ENCODE measurements at places on chromosomes 6 and 20.

DNA sequence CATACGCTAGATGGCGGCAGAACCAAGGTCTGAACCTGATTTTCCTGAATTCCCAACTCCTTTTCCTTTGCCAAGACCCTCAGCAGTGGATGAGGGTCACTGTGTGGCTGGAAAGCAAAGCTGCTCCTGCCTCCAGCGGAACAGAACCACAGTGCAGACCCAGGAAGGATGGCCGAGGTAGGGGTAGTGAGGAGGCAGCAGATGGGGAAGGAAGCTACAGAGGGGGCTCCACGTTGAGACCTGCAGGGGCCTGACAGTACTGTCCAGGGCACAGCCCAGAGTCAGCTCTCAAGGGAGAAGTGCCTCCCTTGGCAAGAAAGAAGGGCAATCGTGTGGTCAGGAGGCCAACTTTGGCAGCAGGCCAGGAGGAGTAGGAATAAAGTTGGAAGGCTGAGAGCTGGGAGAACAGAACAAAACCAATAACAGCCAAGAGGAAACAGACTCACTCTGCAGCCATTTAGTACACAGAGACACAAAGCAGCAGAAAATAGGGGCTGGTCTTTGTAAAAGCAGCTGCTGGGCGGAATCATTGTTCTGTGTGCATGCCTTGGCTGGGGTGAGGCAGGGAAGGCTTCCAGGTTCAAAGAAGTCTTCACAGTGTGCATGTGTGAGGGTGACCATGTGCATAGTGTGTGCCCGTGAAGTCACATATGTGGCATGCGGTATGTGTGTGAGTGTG lies 3.1 kb downstream of the GABRR2 start:
- DNase-seq: no peak

DNA sequence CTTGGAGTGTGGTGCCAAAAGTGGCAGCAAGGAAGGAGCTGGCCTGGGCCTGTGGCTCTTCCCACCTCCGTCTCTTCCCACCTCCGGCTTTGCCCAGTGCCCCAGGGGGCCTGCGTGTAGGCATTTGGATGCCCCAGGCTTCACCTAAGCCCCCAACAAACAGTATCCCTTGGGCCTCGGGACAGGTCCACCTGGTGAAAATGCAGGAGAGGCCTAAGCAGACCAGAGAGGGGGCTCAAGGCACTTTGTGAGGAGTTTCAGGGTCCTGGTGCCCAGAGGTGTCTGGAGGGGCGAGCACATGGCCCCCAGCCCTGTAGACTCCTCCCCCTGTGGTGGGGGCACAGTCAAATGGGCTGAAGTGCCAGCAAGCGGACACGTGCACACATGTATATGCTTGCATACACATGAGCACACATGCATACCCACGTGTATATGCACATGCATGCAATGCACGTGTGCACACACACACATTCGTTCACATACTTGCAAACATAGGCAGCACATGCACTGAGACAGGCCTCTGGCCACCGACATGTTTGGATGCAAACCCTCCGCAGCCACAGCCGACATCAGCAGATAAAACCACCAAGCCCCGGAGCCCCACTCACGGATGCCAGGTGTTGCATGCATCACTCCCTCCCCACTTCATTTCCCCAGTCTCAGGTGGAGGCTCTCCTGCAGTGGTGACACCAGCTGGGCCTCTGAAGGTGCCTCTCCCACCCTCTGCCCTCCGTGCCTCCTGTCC lies 124.5 kb downstream of the TAF4 start:
- DNase-seq: no peak

- no peak for DNase-seq
Observed at GRCh38 chr20:44020406-44021148, 105.9 kb downstream of the TOX2 start.

DNA sequence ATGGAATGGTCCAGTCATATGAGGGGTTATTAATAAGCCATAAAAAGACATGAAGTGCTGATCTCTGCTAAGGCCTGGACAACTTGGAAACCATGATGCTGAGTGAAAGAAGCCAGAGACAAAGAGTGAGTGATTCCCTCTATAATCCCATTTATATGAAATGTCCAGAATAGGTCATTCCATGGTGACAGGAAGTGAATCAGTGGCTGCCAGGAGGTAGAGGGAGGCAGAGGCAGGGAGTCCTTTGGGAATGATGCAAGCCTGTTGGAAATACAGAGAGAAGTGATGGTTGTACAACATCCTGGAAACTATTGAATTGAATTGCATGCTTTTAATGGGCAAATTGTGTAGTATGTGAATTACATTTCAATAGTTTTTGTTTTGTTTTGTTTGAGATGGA lies 26.4 kb downstream of the ANKRD60 start:
- no peak for DNase-seq

- DNase-seq: no peak
Observed at GRCh38 chr20:22905658-22906057, 129.5 kb upstream of the SSTR4 start.

- no peak for DNase-seq
Observed at GRCh38 chr20:49276961-49277785, 684 bp downstream of the ZNFX1 start.

- peak; percentile 13 for DNase-seq
Observed at GRCh38 chr6:27753668-27754407, 158.4 kb downstream of the OR2B2 start.

DNA sequence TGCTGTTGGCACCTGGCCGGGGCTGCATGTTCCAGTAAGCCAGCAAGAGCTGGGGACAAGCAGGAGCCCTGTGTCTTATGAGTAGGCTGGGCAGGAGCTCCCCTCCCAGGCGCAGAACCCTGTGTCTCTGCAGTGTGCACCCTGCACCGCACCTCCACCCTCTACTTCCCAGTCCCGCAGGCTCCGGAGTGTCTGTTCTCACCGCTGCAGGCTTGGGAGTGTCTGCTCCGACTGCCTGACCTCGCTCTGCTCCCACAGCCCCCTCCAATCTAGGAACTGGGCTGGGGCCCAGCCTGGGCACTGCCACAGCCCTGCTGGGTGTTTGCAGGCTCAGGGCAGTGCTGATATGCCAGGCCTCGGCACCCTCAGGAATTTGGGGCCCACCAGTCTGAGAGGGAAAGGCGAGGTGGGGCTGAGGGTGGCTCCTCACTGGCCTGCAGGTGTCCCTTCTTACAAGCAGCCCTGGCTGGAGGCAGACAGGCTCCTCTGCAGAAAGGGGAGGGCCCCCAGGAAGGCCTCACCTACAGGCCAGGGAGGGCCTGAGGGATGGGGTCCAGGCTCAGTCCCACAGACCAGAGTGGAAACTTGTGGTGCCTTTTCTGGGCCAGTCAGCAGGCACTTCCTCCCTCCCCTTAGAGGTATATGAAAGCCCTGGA lies 871.6 kb upstream of the GJE1 start:
- DNase-seq: no peak

- DNase-seq: no peak
Observed at GRCh38 chr6:91626911-91627310, 1040.0 kb upstream of the MAP3K7 start.

DNA sequence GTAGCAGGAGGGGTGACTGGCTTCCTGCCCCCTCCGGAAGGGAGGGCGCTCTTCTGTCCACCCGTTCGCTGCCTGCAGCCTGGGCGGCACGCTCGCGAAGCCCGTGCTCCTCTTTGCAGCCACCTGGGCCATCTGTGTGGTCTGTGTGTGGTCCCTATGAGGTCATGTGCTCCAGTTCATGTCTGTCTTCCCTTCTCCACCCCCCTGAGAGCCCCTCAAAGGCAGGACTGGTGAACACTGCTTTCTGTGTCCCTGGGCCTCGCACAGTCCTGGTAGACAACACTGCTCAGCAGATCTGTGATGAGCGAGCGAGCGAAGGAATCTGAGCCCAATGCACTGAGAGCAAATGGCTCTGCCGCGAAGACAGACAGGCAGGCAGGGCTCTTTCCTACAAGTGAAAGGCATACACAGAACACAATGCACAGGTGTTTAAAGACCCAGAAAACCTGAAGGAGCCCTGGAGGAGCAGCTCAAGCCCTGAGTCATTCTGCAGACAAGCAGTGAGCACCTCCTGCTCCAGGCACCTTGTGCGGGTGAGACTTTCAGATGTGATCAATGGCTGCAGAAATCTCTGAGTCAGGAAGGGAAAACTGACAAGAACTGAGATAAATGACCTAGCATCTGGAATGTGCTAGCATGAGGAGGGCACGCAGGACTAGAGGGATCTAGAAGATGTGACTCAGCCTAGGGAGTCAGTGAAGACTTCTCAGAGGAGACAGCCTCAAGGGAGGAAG lies 27.1 kb downstream of the PPP1R3G start:
- no peak for DNase-seq

DNA sequence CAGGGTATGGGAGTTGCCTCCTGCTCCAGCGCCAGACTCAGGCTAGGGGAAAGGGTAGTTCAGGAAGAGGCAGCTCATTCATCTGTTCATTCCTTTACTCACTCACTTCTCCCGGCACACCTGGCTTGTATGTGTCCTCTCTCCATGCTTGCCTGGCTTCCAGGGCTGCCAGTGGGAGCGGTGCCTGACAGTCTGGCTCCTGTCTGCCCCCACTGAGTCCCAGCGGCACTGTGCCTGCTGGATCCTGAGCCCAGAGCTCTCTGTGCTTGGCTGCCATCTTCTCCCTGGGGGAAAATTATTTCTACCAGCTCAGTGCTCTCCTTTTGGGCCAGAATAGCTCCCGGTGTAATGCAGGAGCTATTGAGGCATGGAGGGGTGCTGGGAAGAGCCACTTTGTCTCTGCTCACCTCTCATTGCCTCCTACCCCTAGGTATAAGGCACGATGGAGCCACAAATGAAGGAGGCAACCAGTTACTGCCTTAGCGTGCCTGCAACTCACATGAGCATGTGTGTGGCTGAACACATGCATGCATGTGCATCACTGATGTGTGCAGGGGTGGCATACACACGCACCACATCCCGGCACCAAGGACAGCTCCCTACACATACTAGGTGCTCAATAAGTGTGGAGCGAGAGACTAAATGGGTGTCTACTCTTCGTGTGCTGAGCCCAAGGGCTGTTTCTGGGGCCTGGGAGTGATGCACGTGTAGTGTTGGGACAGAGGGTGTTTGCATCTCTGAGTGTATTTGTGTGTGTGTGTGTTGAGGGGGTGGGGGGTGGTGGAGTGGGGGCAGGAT lies 46.6 kb downstream of the CDH22 start:
- no peak for DNase-seq

DNA sequence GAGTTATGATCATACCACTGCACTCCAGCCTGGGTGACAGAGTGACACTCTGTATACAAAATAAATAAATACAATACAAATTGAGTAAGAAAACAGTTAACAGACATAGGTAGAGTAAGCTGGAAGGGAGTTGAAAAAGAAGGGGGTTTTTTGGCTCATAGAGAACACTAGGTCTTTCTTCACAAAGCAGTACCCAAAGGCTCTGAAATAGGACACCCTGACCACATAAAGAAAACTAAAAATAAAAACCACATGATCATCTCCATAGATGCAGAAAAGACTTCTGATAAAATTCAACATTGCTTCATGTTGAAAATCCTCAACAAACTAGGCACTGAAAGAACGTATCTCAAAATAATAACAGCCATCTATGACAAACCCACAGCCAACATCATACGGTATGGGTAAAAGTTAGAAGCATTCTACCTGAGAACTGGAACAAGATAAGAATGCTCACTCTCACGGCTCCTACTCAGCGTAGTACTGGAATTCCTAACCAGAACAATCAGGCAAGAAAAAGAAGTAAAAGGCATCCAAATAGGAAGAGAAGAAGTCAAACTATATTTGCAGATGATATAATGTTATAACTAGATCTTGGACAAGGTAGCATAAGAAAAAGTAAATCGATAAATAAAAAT lies 48.6 kb downstream of the TOMM6 start:
- DNase-seq: no peak

GRCh38 chr20:23974966-23975365 lies 13.6 kb downstream of the GGTLC1 start:
- no peak for DNase-seq

DNA sequence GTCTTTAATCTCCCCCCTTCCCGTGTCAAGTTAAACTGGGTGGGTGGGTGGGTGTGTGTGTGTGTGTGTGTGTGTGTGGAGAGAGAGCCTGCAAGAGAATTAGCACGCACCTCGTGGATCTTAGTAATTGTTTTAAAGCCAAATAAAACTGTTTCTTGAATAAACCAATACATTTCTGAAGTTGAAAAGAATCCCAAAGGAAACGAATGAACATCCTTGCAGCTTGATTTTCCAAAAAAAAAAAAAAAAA lies 381 bp upstream of the BICRAL start:
- DNase-seq: no peak

DNA sequence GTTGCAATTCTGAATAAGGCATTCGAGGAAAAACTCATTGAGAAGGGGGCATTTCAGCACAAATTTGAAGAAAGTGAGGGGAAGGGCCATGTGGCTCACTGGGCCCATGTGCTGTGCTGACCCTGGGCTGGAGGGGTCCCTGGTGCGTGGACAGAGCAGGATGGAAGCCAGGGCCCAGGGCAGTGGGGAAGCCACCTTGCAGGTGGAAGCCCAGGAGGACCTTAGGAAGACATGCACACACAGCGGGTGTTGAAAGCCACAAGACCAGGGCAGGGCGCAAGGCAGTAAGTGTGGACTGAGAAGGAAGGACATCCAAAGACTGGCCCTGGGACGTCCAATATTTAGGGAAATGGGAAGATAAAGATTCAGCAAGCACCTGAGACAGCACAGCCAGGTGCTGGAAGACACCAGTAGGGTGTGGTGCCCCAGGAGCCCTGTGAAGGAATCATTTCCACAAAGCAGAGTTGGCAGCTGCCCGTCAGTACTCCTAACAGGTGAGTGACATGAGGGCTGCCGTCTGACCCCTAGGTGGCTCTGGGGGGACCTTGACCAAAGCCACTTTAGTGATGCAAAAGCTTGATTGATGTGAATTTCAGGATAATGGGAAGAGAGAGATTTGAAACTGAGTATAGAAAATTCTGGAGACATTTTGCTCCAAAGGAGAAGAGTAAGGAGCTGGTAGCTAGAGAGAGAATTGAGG lies 254.4 kb upstream of the EXOC2 start:
- no peak for DNase-seq

- no peak for DNase-seq
Observed at GRCh38 chr20:14712302-14712739, 374.9 kb upstream of the FLRT3 start.
